CD8-positive, alpha-beta memory T cell (primary cell): ENCODE measurements at places on chromosomes 2 and 18. TPM values are rescaled to one million over a fixed set of nuclear protein-coding genes. Genes with fewer than 3 reads are reported as not detected.

- H3K27me3 ChIP-seq: no peaks in the 10 kb centered on the region
- H3K4me1 ChIP-seq: no peaks in the 10 kb centered on the region
- H3K36me3 ChIP-seq: no peaks in the 10 kb centered on the region
- DNase-seq: no peak
- H3K27ac ChIP-seq: no peak overlapping the region
Measured at GRCh38 chr2:133589456-133589855, 21.2 kb upstream of the NCKAP5 start.

Gene RALBP1
- total RNA-seq: 43.4 TPM

GRCh38 chr2:102235042-102235473, 48.2 kb downstream of the IL1RL2 start:
- DNase-seq: no peak
- H3K4me3 ChIP-seq: no peak overlapping the region
- no peak overlapping the region for H3K27ac ChIP-seq
- no peaks in the 10 kb centered on the region for H3K4me1 ChIP-seq
- H3K27me3 ChIP-seq: no peaks in the 10 kb centered on the region
- no peaks in the 10 kb centered on the region for H3K36me3 ChIP-seq

DNA sequence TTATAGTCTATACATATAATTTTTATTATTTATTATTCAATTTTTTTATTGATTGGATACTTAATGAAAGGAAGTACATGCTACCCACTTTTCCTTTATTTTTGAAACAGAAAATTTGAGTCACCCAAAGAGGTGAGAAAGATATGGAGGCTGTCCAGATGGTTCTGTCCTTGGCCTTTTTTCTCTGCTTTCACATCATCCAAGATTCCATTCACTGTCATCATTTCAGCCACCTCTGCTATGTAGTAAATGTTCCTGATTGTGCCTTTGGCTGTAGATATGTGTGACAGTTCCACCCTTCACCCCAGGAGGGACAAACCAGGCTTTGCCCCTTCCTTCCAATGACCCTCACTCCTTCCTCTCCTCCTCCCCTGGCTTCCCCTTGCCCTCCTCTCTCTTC, 675.7 kb upstream of the ID2 start:
- no peak for DNase-seq
- H3K4me3 ChIP-seq: no peak overlapping the region
- H3K36me3 ChIP-seq: no peaks in the 10 kb centered on the region

DNA sequence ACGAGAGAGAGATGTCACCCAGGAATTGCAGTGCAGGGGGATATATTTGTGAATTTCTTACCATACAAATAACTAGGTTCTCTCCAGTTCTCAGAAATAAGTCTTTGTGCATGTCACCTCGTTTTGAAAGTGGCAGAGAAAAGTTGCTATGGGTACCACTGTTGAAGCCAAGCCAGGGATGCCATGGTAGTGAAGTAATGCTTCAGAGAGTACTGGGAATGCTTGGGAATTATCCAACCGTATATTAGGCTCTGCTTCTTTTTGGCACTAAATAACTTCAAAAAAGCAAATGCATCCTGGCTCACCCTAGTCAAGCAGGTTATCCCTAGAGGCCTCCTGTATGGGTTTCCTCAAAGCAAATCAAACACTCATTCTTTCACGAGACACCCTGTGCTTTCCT, 50.7 kb upstream of the DDX18 start:
- H3K36me3 ChIP-seq: no peaks in the 10 kb centered on the region
- no peaks in the 10 kb centered on the region for H3K27me3 ChIP-seq
- DNase-seq: no peak
- no peaks in the 10 kb centered on the region for H3K4me1 ChIP-seq

DNA sequence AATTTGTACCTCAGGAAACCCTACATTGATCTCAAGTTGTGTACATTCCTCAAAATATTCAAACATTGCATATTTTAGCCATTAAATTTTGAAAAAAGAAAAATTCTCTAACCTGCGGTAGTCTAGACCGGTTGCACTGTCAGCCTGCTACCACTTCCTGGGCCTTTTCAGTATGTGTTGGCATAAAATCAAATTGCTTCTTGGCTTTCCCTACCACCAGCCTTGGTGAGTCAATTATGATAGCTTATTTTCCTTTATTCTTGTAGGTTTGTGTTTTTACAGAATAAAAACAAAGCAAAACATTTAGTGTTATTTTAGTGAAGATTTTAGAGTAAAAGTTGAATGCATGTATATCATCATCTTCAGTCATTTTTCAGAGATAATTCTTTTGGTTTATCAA, 61.2 kb downstream of the FAM171B start:
- no peaks in the 10 kb centered on the region for H3K36me3 ChIP-seq
- H3K27me3 ChIP-seq: no peaks in the 10 kb centered on the region
- H3K4me1 ChIP-seq: no peaks in the 10 kb centered on the region
- H3K4me3 ChIP-seq: no peak overlapping the region

Gene MROH2A
- not detected for total RNA-seq

Gene SERPINB3
- total RNA-seq: not detected

Gene C2orf81
- total RNA-seq: 3.2 TPM

- H3K4me3 ChIP-seq: no peak overlapping the region
- no peaks in the 10 kb centered on the region for H3K36me3 ChIP-seq
- H3K27ac ChIP-seq: no peak overlapping the region
- no peaks in the 10 kb centered on the region for H3K27me3 ChIP-seq
- peaks cover 7% of the 10 kb centered on the region for H3K4me1 ChIP-seq
Measured at GRCh38 chr2:1153920-1154319, 203.3 kb downstream of the SNTG2 start.

Gene ESPNL
- not detected for total RNA-seq

DNA sequence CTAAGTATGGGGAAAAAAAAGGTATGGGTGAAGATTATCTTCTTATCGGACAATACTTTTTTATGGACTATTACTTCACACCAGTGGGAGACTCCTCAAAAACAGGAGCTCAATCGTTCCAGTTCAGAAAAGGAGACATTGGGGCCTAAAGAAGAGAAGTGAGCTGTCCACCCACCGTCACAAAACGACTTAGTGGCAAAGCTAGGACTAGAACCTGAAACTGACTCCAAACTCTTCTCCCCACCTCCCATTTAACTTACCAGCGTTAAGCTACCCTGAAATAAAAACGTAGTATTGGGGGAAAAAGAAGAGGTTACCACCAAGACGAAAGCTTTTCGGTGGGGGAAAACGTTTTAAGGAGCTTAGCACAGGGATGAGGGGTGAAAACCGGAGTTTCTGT, 503 bp downstream of the GTF3C3 start:
- peak overlapping the region; percentile 64 for H3K27ac ChIP-seq
- H3K27me3 ChIP-seq: no peaks in the 10 kb centered on the region
- DNase-seq: no peak

DNA sequence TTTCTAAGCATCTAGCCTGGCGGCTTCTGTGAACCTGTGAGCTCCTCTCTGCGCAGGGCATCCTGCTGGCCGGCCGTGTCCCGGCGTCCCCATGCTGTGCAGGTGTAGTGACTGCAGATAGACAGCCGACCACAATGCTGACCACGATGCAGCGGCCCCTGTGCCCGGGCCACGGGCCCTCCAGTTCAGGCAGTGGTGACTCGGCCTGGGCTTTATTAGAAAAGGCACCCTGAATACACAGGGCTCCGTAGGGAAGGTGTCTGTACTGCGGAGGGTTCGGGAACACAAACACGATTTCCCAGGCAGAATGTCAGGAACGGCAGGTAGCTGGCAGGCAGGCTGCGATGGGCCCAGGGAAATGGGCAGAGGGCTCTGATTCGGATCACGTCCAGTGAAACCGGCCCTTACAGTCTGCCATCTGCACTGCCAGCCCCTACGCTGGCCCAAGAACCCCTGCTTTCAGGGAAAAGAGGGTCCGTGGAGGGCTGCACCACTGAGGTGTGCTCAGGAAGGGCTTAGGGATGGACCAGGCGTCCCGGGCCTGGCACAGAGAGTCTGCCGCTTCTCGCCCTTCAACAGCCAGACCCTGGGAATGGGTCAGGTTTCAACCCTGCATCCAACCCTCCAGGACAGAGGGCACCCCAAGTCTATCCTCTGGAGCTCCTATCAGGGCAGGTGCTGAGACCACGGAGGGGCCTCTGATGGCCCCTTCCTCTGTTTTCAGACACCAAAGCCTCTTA, 196.5 kb downstream of the HDAC4 start:
- H3K27me3 ChIP-seq: no peaks in the 10 kb centered on the region
- no peak overlapping the region for H3K27ac ChIP-seq
- peaks cover under 1% of the 10 kb centered on the region for H3K36me3 ChIP-seq
- H3K4me1 ChIP-seq: peaks cover 17% of the 10 kb centered on the region

DNA sequence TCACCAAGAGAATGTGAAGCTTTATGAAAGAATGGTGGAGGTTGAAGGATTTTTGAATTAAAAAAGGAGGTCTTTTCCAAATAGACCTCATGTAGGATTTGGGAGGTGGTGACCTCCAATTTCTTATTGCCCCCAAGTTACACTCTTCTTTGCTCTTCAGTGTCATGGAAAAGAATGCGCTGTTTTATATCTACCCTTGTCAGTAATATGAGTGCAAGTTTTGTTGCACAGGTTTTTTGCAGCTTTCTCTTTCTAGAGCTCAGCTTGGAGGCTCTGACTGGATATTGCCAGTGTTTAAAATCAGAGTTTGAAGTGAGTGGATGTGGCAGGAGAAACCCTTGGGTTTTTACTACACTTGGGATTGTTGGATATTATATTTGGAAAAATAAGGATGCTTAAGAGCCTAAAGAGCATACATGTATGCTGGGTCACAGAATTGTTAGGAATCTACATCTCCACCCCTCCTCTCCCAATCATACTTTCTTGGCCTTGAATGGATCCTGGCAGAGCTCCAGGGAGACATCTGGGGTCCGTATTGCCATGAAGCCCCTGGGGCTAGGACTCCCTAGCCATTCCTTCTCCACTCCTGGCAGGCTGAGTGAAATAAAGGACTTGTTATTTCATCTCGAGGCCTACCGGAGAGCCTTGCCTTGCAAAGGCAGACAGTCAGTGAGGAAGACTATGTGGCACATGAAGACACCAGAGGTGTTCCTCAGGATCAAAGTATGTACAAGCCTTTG, 43.8 kb downstream of the APOB start:
- no peak for DNase-seq
- no peaks in the 10 kb centered on the region for H3K36me3 ChIP-seq
- no peaks in the 10 kb centered on the region for H3K27me3 ChIP-seq
- no peak overlapping the region for H3K4me3 ChIP-seq
- H3K27ac ChIP-seq: no peak overlapping the region
- no peaks in the 10 kb centered on the region for H3K4me1 ChIP-seq

Gene STON1
- total RNA-seq: 1.4 TPM

- no peak for DNase-seq
- no peaks in the 10 kb centered on the region for H3K36me3 ChIP-seq
- H3K4me1 ChIP-seq: peaks cover 34% of the 10 kb centered on the region
- H3K27me3 ChIP-seq: no peaks in the 10 kb centered on the region
- peak overlapping the region; percentile 7 for H3K4me3 ChIP-seq
Measured at GRCh38 chr2:12861344-12861930, 144.7 kb downstream of the TRIB2 start.

DNA sequence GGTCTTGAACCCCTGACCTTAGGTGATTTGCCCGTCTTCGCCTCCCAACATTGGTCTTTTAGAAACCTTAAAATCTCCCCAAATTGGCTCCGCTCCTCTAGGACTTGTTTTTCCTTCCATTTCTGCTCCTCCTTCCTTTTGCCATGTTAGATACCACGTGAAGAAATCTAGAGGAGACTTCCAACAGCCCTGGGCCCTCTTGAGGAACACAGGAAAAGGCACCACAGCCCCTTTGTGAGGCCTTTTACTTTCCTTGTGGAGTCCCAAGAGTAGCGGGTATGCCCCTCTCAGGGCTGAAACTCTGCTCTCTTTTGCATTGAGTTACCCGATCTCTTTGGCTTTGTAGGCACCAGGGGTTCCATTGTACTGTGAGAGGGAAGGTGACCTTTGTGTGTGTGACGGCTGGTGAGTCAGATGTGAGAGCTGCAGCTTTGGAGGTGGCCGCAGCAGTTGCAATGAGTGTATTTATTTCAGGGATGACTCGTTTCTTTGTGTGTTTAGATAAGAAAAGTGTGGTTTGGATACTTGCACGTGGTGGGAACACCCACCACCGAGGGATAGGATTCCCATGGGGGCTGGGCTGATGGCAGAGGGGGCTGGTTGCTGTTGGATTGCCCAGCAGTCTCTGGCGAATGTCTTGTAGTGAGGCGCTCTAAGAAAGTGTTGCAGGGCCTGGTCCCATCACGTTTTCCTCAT, 218.4 kb upstream of the HS6ST1 start:
- H3K4me1 ChIP-seq: no peaks in the 10 kb centered on the region
- no peaks in the 10 kb centered on the region for H3K36me3 ChIP-seq
- no peaks in the 10 kb centered on the region for H3K27me3 ChIP-seq
- no peak for DNase-seq
- H3K4me3 ChIP-seq: no peak overlapping the region

- H3K27ac ChIP-seq: peak overlapping the region; percentile 93
- peak overlapping the region; percentile 67 for H3K4me3 ChIP-seq
- H3K4me1 ChIP-seq: peaks cover 31% of the 10 kb centered on the region
- DNase-seq: no peak
Measured at GRCh38 chr18:32091325-32091723, 350 bp upstream of the RNF138 start.

GRCh38 chr2:37629529-37629928, 41.9 kb downstream of the CDC42EP3 start:
- no peak overlapping the region for H3K4me3 ChIP-seq
- no peaks in the 10 kb centered on the region for H3K27me3 ChIP-seq
- no peaks in the 10 kb centered on the region for H3K36me3 ChIP-seq
- H3K4me1 ChIP-seq: peaks cover 48% of the 10 kb centered on the region
- no peak overlapping the region for H3K27ac ChIP-seq

GRCh38 chr18:68316636-68317035, 398.3 kb downstream of the TMX3 start:
- DNase-seq: no peak
- H3K27ac ChIP-seq: no peak overlapping the region
- no peaks in the 10 kb centered on the region for H3K4me1 ChIP-seq
- H3K27me3 ChIP-seq: no peaks in the 10 kb centered on the region
- no peaks in the 10 kb centered on the region for H3K36me3 ChIP-seq
- H3K4me3 ChIP-seq: no peak overlapping the region

DNA sequence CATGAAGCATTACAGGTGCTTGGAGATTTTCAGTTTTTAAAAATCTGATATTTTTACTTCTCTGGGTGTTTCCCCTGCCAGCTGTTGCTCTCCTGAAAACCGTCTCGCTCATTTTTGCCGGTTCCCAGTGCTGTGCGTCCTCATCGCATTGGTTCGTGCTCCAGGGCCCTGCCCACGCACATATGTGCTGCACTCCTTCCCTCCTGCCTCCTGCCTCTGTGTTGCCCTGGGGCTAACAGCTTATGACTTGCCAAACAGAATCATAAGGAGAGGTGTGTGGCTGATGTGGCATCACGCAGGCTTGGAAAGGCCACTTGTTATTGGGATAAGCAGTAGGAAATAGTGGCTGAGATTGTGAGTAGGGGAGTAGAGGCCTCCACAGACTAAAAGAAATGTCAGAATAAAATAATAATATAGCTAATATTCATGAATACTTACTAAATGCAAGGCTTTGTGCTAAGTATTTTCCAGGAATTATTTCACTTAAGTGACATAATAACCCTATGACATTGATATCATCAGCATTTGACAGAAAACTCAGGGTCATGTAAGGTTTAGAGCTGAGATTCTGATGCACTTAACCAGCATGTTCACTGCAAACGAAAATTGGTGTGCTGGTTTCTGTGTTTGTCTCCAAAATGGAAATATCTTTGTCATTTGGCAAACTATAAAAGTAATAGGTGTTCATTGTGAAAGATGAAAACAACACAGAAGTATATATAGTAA, 53.5 kb downstream of the SLC4A1AP start:
- peaks cover 19% of the 10 kb centered on the region for H3K4me1 ChIP-seq
- no peak for DNase-seq
- no peaks in the 10 kb centered on the region for H3K36me3 ChIP-seq
- peaks cover 8% of the 10 kb centered on the region for H3K27me3 ChIP-seq

GRCh38 chr18:41569867-41570266, 385.2 kb upstream of the PIK3C3 start:
- no peaks in the 10 kb centered on the region for H3K4me1 ChIP-seq
- H3K27ac ChIP-seq: no peak overlapping the region
- H3K4me3 ChIP-seq: no peak overlapping the region
- H3K36me3 ChIP-seq: no peaks in the 10 kb centered on the region
